ENCODE measurements at places on chromosomes 12 and 14. TPM values are rescaled to one million over a fixed set of nuclear protein-coding genes. Genes with fewer than 3 reads are reported as not detected.

DNA sequence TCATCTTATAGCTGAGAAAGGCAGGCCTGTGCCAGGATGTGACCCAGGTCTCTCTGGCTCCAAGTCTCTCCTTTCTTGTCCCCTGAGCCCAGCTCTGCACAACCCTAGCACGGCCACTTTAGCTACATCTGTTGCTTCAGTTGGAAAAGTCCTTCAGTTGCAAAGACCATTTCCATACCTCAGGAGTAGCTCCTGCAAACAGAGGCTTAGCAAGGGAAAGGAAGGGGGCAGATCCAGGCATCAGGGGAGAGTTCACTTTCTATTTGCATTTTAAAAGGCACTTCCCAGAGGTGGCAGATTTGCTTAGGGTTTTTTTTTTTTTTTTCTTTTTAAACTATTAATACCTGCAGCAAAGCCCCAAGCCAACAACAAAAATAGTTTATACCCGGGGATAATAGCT lies 3.0 kb upstream of the PITPNM2 start:
- no peak for DNase-seq

GRCh38 chr12:39103552-39104165 lies 198.3 kb upstream of the CPNE8 start:
- peak; percentile 70 for DNase-seq

GRCh38 chr12:53431187-53431586 lies 7.5 kb downstream of the AMHR2 start:
- DNase-seq: no peak

- DNase-seq: no peak
Measured at GRCh38 chr14:104081261-104081835, 4.2 kb upstream of the ASPG start.

- no peak for DNase-seq
Measured at GRCh38 chr14:79661752-79662151, 549.6 kb downstream of the DIO2 start.

DNA sequence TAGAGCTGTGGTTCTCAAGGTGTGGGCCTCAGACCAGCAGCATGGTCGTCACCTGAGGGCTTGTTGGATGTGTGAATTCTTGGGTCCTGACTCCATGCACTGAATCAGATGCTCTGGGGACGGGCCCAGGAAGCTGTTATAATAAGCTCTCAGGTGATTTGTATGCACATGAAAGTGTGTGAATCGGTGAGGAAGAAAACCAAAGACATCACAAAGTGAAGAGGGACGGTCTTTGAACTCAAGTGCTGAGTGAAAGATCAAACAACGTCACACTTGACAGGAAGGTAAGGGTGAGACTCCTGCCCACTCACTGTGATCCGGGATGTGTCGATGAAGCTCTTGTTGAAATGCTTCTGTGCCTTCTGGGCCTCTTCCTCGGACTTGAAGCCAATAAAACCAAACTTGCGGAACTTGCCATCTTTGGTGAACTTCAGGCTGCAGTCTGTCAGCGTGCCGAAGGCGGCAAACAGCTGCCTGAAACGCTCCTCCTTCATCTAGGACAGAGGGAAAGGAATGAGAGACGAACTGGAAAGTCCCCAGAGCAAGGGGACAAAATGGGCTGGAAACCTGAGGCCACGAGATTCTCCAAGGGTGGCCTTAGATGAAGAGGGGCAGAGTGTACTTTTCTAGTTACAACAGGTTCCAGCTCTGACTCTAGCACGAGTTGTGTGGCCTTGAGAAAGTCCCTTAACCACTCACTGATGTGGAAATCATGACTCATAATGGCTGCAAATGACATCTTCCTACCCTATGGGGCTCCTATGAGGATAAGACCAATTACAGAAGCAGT lies 4.0 kb downstream of the RBM19 start:
- no peak for DNase-seq

GRCh38 chr14:48563489-48563888 lies 888.1 kb upstream of the MDGA2 start:
- no peak for DNase-seq

- no peak for DNase-seq
Measured at GRCh38 chr14:22531451-22532344, 57.3 kb downstream of the DAD1 start.

DNA sequence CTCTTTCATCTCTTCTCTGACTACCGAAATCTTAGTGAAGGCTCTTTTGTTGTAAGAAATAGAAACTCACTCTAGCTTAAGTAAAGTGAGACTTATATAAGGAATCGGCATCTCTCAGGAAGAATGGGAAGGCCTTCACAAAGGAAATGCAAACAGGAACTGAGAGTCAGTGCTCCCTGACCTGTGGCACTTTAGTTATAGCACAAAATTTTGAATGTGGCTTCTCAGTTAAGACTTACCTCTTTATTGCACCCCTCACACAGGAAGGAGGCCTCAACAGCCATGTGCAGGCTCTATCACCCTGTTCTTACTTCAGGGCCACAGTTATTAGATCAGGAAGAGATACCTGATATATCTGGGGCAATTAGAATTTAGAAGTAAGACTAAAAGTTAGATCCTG lies 224.7 kb upstream of the EGLN3 start:
- no peak for DNase-seq

DNA sequence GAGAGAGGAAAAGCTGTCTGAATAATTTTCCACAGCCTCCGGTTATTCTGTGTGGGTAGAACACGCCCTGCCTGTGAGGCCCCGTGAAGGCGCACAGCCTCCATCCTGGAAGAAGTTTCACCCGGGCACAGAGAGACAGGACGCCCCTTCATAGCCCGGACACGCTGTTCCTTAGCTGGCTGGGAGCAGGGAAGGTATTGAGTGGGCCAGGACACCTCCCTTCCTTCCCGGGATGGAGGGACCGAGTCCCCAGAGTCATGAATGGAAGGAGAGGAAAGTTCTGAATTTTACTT lies 135.5 kb downstream of the GCH1 start:
- no peak for DNase-seq

GRCh38 chr14:53509276-53510244 lies 356.4 kb upstream of the DDHD1 start:
- no peak for DNase-seq

DNA sequence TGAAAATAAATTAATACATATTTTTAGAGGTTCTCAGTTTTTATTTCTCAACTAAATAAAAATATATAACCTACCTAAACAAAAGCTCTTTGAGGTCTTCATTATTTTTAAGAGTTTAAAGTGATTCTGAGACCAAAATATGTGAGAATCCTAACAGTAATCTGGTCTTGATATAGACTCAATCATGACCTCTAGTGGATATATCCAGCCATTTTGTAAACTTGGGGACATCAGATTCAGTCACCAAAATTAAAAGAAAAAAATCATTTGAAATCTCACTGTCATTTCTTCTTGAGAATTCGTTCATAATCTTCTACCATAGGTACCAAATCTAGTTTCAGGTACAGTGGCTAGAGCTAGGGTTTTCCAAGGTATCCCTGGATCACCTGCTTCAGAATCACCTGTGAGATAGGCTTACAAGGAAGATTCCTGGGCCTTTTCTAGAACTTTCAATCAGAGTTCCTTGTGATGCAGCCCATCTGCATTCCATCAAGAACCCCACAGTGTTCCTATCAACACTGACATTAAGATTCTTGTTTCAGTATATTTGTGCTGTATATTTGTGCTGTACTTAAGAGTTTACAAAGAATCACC lies 214.9 kb downstream of the ADAMTS20 start:
- DNase-seq: peak; percentile 47

DNA sequence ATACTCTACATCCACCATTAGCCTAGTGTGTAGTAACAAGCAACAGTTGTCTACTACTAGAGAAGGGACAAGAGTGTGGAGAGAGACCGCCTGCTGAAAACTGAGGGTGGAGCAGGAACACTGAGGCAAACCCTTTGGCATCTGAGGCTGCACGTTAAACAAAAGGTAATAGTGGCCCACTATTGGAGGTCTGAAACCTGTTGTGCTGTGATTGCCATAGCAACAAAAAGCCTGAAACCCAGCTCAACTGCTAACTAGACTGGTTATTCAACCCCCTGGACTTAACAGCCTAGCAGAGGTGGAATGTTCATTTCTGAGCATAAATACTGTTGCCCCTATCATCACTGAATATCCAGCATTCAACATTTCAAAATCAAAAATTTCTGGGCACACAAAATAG lies 43.0 kb downstream of the PPP4R4 start:
- DNase-seq: no peak

DNA sequence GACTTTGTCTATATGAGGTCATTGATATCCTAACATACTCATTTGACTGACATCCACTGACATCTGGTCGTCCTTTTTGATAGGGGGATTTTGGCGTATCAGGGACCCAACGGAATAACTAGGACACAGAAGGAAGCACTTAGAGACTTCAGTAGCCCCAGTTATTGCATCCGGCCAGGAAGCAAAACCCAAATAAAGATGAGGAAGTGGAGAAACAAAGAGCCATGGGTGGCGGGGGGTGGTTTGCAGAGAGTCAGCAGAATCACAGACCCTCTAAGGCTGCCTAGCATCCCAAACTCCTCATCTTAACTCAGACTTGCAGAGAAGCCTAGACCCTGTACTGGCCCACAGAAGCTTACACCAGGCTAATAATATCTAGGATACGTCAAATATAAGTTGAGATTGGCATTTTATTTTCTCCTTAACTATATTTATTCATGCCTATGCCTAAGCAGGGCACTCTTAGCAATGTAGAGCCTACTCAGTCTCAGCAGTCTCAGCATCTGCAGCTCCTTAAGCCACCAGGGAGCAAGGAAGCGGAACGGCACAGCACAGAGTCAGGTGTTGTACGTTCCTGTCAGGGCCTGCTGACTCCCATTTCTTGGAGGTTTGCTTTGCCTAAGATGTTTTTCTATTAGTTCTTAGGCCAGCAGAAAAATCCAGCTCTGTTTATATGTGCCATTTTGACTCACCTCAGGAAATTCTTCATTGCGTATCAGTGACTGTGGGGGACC lies 45.1 kb downstream of the KCNA1 start:
- DNase-seq: no peak

GRCh38 chr14:104954746-104955395 lies 23.3 kb downstream of the AHNAK2 start:
- DNase-seq: no peak

- DNase-seq: peak; percentile 62
Measured at GRCh38 chr12:54984658-54985376, at the start of gene TESPA1. Gene TESPA1 (minus strand): TSS chr12:54984762. CDS start chr12:54974562, 10,200 bp downstream.

- no peak for DNase-seq
Measured at GRCh38 chr14:60085085-60085484, 6.6 kb upstream of the PCNX4 start.

- DNase-seq: peak; percentile 59
Measured at GRCh38 chr12:112900298-112901145, 6.2 kb upstream of the OAS1 start.

GRCh38 chr14:29242755-29243754 lies 476.5 kb downstream of the FOXG1 start:
- no peak for DNase-seq

GRCh38 chr12:72274931-72275330 lies 2.8 kb downstream of the TRHDE start:
- DNase-seq: no peak

GRCh38 chr12:77754086-77754485 lies 76.6 kb upstream of the NAV3 start:
- no peak for DNase-seq

The APOF gene
- not detected for total RNA-seq

The ERP27 gene
- total RNA-seq: not detected

The ARMH4 gene
- total RNA-seq: 0.90 TPM

The SIRT4 gene
- 2.4 TPM for total RNA-seq

The TRHDE gene
- total RNA-seq: 8.8 TPM

The ARHGEF25 gene
- 11.7 TPM for total RNA-seq

The MANSC1 gene
- total RNA-seq: 0.39 TPM

The PMCH gene
- not detected for total RNA-seq

The KRT77 gene
- total RNA-seq: not detected

The NFATC4 gene
- total RNA-seq: 7.1 TPM

The CISTR gene
- total RNA-seq: not detected

The WNT5B gene
- total RNA-seq: 3.8 TPM

The NTF3 gene
- 10.7 TPM for total RNA-seq

The TOMM20L gene
- total RNA-seq: not detected

The GLT1D1 gene
- not detected for total RNA-seq

The STXBP6 gene
- total RNA-seq: 22.8 TPM
